ENCODE measurements at places on chromosomes 2 and 18.

GRCh38 chr2:62568983-62569837, 63.2 kb upstream of the TMEM17 start:
- DNase-seq = no peak

DNA sequence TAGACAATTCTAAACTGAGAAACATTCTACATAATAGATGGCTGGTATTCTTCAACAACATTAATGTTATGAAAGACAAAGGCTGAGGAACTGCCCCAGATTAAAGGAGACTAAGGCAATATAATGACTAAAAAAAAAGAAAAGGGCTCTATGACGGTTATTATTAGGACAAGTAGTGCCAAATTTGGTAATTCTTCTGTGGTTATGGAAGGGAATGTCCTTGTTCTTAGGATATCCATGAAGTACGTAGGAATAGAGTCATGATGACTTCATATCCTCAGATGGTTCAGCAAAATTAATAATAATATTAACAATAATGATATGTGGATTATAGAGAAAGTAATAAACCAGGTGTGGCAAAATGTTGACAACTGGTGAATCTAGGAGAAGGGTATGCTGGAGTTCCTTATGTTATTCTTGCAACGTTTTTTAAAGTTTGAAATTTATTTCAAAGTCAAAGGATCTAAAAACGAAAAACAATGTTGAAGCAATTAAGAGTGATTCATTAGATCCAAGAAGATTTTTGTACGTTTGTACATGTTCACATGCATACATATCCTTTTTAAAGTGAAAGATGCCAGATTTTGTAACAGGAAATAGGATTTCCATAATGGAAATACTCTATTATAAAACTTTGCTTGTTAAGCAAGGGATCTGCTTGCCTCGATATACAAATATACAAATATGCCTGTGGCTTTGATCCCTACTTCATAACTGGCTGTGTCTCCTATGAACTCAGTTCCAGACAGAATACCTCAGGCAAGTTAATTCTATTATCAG, 27.7 kb upstream of the STRN start:
- DNase-seq = peak; percentile 1

DNA sequence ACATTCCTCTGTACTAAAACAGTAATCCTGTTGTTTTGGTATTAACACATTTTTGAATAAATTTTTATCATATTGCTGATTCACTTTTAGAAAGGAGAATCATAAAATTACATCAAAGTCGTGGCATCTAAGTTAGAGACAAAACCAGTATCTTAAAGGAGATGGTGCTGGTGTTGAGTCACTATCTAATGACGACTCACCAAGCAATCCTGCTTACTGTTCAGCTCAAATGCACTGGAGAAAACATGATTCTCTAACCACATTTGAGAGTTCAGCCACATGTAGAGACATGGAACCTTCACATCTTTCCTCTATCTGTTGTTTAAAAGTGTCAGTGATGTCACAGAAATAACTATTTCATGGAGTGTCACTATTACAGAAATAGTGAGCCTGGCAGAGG, 473.8 kb downstream of the TGIF1 start:
- DNase-seq = peak; percentile 57

DNA sequence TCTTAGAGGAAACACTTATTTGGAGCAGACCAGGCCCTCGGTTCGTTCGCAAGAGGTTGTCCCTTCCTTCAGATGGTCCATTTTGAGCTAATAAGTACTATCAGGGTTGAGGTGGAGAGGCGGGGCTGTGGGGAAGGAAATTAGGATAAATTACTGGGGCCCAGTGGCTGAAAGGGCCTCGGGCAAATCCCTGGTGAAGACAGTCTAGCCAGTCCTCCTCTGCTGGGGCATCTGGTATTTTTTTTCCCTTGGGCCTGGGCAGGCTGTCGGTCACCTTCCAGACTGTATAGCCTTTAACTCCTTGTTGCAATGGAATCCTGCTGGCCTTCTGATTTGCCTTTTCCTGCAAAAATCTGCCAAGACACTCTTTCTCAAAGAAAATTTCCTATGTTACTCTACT, 1.7 kb upstream of the MYO3B start:
- no peak for DNase-seq

DNA sequence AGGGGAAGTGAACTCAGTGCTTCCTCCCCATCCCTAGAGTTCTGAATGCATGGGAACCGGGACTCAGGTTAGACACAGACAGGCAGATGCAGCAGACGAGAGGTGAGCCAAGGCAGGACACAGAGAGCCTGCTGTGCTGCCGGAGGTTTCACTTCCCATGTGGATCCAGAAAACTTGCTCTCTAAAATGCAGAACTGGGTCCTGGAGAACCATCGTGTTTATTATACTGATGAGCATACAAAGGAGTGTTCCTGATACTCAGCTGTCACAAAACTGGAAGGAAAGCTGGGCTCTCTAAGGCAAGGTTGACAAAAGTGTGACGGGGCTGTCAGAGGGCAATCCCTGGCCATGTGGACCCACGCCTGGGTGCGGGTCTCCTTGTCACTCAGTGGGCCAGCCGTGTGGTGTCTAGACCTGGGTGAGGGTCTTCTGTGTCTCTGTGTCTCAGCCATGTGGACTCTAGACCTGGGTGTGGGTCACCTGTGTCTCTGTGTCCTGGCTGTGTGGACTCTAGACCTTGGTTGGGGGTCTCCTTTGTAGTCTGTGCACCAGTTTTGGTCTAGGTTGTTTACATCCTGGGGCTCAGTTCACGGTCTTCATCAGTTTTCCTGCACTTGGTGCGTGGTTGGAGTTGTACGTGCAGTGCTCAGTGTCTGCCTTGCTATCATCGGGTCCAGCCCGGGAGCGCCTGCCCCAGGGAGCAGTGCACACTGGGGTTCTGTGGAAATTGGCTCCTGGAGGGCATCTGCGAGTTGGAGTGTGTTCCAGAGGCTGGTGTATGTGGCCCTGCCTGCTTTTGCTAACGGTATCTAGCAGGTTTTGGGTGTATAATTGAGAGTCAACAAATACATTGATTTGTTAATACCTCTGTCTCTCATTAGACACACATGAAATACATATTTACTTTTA, 141.1 kb downstream of the ATP9B start:
- no peak for DNase-seq

DNA sequence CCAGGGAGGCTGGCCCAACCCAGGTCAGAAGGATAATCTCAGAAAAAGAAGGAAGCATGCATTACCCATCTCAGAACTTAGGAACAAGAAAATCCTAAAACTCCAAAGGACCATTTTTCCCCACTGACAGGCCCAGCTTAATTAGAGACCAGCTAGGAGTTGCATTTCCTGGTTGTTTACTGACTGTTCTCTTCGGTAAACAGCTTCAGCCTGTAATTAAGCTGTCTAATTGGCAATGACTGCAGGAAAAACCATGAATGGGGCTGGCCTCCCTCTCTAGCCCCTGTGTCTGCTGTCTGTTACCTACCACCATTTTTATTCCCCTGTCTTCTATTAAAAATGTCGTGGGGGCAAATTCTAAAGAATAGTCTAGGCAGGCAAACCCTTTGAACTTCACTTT, 146.5 kb downstream of the AGAP1 start:
- DNase-seq = no peak

GRCh38 chr2:112727276-112728028, 6.6 kb downstream of the NT5DC4 start:
- DNase-seq = no peak

DNA sequence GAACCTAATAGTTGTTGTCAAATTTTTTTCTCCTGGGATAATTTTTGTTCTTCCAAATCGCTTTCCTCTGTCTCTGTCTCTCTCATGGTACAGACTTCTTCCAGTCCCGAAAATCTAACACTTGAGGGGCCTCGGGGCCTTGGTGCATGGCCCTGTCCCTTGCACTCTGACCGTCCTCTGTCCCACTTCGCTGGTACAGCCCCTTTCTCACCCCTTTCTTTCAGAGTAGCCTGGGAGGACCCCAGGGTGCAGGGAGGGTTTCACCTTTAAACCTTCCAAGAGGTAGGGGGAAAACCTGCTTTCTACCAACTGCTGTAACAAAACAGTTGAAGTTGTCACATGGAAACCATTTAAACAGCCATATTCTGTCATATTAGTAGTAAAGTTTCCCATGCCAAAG, 22.2 kb upstream of the FAHD2A start:
- no peak for DNase-seq

GRCh38 chr18:55096263-55096951, 137.1 kb upstream of the CCDC68 start:
- DNase-seq = peak; percentile 85

DNA sequence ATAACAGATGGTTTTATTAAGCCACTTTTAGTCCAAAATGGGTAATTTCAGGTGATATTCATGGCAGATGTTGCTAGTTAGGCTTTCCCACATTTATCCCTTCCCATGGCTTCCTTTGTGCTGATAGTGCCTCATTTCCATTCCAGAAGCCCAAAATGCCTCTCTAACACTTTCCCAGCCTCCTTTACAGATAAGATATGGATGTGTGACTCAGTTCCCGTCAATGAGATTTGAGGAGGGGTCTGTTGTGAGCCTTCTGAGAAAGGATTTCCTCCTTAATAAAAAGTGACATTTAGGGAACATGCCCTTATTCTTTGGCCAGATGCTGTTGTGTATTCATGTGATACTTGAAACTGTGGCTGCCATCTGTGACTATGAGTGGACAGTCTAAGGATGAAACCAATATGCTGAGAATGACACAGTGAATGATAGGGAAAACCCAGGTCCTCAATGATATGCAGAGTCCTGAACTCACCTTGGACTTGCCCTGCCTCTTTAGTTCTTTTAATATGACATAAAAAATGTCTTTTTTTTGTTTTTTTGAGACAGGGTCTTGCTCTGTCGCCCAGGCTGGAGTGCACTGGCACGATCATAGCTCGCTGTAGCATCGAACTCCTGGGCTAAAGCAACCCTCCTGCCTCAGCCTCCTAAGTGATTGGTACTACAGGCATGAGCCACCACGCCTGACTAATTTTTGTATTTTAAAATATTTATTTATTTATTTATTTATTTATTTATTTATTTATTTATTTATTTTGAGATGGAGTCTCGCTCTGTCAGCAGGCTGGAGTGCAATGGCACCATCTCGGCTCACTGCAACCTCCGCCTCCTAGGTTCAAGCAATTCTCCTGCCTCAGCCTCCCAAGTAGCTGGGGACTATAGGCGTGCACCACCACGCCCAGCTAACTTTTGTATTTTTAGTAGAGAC, 5.8 kb upstream of the ACSL3 start:
- no peak for DNase-seq

DNA sequence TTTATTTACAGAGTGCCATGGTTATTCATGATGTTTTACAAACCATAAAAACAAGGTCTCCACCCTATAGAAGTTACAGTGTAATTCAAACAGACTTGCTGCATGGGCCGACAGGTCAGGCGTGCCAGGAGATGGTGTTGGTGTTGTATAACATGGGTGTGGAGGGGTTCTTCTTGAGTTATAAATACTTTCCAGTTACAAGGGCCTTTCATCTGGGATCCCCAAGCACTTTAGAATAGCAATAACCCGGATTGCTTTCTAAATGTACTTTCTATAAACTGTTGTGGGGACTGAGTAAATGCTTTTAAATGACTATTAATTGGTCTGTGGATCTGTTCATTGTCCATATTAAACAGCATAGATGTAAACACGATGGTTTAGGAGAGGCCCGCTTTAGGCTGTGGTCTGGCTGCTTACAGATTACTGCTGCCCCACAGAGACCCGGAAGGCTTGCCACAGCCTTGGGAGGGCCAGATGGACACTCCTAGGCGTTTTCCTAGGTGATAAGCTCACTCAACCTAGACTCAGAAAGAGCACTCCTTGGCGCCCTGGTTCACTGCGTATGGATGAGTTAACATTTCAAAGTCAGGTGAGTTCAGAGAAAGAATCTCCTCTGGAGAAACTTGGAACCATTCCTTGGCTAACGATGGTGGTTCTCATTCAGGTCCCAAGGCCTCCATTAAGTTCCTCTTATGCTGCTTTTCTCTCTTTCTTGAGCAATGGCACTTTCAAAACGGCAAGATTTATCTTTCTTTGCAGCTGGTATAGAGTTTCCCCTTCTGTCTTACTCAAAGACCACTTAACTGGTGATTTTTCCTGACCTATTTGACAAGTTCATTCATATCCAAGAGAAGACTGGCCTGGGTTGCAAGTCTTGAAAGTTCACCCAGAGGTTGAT, 3.6 kb upstream of the KIAA2012 start:
- DNase-seq = peak; percentile 8

- no peak for DNase-seq
These were observed 150.2 kb upstream of the ZEB2 start for GRCh38 chr2:144670080-144670479.

GRCh38 chr2:196696423-196697079, 57.0 kb downstream of the CCDC150 start:
- DNase-seq = peak; percentile 75

- peak; percentile 60 for DNase-seq
These were observed 575 bp downstream of the TMEM150A start for GRCh38 chr2:85601771-85602475.

DNA sequence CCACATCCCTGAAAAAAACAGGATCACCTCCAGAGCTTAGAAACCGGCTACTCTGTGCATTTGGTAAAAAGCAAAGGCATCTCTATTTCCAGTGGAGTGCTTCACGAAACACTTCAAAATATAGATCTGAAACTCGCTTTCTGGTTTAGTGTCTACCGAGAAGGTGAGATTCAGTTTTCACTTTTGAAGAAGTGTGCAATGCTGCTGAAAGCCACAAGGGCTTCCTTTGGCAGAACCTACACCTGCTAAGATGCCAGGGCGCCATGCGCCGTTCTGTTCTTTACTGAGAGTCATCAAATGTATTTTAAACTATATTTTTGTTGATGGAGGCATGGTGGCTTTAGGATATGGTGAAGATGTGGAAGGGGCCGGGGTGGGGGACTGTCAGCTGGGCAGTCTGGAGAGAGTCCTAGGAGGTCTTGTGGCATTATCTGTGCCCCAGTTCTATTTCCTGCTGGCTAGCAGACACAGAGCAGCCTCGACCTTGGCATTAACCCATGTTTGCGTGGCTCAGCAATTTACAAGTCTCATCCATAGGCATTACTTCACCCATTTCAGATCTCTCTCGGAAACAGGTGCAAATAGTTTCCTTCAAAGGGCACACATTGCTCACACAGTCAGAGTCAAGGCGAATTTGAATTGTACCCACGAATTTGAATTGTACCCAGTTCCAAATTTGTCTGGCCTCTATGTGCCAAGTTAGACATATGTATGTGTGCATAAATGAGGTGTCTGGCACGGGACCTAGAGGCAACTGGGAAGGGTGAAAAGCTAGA, 46.7 kb upstream of the KCNF1 start:
- DNase-seq = no peak

GRCh38 chr2:187679454-187679853, 125.2 kb upstream of the TFPI start:
- DNase-seq = no peak

GRCh38 chr2:240510513-240511210, 47.1 kb downstream of the ANKMY1 start:
- DNase-seq = no peak

- no peak for DNase-seq
These were observed 172.2 kb downstream of the DPP10 start for GRCh38 chr2:114614592-114614991.

GRCh38 chr2:15260835-15261234, 300.3 kb downstream of the NBAS start:
- no peak for DNase-seq

GRCh38 chr18:49968644-49969309, 155.4 kb upstream of the ACAA2 start:
- no peak for DNase-seq
